ENCODE measurements at places on chromosomes 6 and 20.
A peak's percentile ranks its signal among the peaks of the same experiment; 100 is the strongest.

DNA sequence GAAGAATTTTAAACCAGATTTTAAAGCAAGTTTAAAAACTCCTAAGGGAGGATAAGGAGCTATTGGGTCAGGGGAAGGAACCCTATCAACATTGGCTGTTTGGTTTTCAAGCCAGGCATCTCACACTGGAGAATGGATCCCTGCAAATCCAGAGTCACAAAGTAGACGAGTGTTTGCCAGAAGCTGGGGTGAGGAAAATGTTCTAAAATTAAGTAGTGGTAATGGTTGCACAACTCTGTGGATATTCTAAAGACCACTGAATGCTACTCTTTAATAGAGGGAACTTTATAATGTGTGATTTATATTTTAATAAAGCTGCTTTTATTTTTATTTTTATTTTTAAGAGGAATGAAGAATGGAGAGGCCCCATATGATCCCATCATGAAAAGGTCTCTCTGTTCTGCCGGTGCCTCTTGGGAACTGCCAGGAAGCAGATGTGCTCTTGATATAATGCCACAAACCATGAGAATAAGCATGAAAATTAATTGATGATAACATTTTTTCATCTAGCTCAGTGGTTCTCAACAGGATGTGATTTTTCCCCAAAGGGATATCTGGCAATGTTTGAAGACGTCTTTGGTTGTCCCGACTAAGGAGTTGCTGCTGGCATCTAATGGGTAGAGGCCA lies 379.0 kb upstream of the CNR1 start:
- DNase-seq, result no peak

DNA sequence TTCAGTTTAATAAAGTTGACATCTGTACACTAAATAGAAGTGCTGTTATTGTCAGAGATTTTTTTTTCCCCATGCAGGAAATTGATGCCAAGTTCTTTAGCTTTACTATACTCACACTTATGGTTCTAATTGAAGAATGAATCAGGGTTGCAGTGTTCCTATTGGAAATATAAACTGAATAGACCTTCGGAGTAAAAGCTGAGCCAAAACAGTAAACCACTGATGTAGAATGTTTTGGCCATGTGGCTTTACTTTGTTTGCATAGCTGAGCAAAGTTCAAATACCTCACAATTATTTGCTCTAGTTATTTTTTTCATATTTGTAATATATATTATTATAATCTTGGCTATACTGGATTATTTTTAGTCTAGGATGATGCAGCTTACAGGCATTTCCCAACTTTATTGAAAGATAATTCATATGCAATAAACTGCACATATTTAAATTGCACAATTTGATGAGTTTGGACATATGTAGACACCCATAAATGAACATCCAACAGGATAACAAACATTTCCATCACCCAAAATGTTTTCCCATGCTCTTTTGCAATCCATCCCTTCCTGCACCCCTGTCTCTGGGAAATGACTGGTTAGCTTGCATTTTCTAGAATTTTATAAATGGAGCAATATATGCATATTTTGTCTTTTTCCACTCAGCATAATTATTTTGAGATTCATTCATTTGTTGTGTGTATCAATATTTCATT lies 105.8 kb upstream of the NOX3 start:
- no peak for DNase-seq

DNA sequence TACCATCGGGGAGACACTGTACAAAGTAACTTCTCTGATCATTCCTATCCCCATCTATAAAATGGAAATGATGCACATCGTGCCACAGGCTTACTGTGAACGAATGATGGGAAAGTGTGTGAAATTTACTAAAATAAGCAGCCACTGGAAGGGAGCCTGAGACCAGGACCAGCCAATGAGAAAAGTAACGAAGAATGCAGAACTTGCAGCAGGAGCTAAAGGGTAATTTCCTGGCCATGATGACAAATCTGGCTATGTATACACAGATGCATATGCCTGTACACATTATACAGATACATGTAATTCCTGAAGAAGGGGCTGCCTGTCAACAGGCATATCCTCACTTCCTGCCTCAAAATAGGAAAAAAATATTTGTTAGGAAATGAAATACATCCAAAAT lies 47.4 kb downstream of the GMDS start:
- no peak for DNase-seq

DNA sequence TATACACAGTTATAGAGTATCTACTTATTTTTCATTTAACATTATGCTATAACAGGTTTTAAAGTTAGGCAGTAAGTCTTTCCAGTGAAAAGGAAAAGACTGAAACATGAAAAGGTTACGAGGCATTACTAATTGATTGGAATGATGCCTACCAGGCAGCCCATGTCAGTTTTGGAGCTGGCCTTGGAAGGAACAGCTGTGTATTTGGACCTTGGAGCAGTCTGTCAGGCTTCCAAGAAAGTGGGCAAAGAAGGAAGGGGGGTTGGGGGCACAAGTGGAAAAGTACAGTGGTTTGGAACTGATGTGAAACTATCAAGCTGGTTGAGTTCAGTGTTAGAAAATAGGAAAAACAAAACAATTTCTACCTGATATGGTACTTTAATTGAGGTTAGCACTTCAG lies 41.7 kb downstream of the SLC16A10 start:
- DNase-seq, result no peak

DNA sequence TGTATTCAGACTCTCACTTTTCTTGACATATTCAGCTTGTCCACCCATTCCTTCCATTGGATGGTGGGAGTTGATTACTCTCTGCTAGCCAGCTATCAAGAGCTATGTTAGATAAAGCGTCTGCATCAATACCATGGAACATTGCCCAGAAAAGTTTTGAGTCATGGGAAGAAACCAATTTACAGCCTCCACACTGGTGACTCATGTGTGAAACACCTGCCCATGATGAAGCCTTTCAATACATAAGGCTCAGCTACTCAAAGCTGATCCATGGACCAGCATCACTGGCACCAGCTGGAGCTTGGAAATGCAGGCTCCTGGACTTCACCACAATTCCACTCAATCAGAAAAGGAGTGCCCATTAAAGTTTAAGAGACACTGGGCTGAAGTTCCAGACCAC lies 16.1 kb downstream of the PLA2G7 start:
- no peak for DNase-seq

GRCh38 chr6:8944548-8944947 lies 509.2 kb upstream of the SLC35B3 start:
- DNase-seq, result no peak

DNA sequence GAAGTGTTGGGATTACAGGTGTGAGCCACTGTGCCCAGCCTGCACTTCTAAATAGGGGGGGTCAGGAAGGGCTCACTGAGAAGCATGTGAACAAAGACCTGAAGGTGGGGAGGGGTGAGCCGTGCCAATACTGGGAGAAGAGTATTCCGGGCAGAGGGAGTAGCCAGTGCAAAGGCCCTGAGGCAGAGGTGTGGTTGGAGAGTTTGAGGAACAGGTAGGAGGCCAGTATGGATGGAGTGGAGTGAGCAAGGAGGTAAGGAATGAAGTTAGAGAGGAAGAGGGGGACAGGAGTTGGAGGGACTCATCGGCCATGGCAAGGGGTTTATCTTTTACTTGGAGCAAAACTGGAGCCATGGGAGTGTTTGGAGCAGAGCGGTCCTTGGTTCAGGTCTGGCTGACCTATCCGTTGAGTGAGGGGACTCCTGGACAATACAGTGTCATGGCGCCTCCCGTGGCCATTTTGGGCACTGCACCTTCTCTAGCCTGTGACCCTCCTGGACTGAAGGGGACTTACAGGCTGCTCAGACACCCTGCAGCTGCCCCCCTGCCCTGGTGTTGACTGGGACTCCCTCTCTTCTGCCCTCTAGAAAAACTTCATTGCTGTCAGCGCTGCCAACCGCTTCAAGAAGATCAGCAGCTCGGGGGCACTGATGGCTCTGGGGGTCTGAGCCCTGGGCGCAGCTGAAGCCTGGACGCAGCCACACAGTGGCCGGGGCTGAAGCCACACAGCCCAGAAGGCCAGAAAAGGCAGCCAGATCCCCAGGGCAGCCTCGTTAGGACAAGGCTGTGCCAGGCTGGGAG lies 12.1 kb downstream of the FOXS1 start:
- no peak for DNase-seq

DNA sequence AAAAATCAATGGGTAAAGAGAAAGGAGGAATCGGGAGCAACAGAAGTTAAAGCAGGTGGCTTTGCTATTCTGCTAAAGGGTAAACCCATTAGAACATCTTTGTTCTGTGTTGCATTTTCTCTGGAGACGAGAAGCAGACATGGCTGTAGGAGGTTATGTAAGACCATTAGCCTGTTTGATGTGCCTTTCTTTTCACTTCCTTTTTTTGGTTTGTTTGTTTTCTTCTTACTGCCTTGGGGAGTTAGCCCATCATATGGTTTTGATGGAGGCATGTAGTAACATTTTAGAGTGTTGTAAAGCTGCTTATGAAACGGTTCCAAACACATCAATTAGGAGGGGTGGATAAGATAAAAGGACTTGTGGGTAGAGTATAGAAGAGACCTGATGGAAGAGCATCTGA lies 131.0 kb downstream of the DOK5 start:
- DNase-seq, result no peak

GRCh38 chr6:111777357-111777756 lies 95.9 kb downstream of the FYN start:
- no peak for DNase-seq

GRCh38 chr6:142934106-142934505 lies 10.9 kb downstream of the HIVEP2 start:
- no peak for DNase-seq

- no peak for DNase-seq
Measured at GRCh38 chr6:105611606-105612005, 208.7 kb upstream of the PREP start.

GRCh38 chr20:21523895-21524294 lies 10.0 kb upstream of the NKX2-2 start:
- no peak for DNase-seq

GRCh38 chr20:35144694-35145093 lies 2.4 kb downstream of the EDEM2 start:
- no peak for DNase-seq

DNA sequence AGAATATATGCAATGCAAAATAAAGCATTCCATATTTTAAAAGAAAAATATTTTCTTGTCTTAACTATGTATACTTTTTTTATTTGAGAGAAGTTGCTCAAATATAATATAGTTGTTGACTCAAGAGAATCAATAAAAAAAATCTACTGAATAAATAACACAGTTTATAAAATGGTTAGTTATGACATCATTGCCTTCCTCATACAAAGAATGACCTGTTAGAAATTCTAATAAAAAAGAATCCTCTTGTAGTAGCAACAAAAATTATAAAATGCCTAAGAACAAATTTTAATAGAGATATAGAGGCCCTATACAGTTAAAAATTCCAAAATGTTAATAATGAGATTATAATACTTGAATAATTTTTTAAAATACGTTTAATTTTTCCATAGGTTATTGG lies 96.5 kb upstream of the AHI1 start:
- DNase-seq, result no peak

DNA sequence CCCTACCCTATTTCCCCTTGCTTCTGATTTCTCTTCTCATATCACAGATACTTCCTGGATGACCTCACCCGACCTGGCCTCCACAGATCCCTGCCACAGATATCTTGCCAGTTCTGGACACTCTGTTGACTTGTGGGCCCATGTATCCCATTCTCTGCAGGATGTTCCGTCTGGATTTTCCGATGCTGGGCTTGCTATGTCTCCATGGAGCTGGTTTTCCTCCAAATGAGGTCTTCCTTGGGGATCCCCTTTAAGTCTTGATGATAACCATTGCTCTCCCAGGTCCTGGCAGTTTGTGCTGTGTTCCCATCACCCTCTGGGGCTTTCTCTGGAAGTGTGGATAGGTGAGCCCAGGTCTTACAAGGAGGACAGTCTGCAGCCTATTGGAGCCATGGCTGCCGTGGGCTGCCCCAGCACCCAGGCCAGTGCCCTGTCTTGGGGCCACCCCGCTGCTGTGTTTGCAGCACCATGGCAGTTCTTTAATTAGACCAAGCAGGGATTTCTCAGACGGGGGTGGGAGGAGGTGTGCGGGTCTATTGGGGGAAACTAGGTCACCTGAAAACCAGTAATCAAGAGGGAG lies 23.9 kb downstream of the PPP1R16B start:
- DNase-seq, result no peak

DNA sequence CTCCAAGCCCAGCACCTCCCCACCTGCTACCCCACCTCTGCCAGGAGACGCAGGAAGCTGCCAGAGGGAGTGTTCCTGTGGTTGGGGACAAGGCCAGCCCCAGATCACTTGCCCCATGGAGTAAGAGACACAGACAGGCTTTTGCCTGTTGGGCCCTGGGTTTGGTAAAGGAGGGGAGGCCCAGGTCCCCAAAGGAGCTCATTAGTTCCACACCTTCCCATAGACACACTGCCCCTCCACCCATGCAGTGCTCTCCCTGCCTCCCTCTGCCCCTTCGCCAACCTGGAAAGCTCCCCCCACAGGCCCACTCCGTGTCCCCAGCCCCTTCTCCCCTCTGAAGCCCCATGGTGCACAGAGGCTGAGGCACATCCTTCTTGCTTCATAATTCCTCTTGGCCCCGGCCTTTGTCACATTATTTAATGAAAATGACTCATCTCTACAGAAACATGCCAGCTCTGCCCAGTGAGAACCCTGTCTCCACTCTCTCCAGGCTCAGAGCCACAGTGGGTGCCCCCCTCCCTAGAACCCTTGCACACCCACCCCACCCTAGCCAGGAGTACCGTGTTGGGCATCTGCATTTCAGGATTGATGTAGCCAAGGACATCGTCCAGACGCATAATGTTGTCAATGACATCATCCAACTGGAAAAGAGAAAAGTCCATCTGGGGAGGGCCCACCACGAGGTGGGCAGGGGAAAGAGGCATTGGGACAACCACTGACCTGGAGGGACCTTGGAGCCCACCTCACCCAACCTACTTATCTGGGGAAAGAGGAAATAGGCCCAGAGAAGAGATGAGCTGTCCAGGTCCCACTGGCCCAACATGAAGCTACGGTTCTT lies 46.0 kb downstream of the TFEB start:
- DNase-seq, result no peak

DNA sequence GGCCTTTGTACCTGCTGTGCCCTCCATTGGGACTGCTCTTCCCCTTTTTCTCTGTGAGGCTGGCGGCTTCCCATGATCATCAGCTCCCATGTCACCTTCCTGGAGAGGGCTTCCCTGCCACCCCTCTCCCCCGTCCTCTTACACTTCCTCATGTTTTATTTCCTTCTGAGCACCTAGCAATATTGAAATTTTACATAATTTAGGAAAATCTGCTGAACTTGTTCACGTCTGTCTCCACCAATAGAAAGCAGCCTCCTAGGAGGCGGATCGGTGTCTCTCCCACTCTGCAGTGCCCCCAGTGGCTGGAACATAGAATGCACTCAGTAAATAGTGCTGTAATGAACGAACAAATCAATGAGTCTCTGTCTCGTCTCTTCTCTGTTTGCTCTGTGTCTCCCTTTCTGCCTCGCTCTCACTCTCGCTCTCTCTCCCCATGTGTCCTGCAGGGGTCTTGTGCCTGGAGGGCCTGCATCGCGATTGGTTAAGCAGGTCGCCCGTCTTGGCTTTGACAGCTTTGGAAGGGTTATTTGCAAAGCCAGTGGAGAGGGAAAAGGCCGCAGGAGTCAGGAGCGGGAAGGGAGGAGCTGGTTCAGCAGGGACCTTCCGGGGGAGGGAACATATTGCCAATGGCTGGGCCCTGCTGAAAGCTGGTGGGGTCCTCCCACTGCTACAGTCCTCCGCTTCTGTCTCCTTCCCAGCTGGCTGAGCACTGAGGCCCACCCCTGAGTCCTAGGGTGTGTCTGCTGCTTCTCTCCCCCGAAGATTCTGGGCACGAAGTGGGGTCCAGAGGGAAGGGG lies 12.1 kb upstream of the OCSTAMP start:
- DNase-seq, result peak; percentile 81
